ENCODE measurements at places on chromosomes 5 and 9.

DNA sequence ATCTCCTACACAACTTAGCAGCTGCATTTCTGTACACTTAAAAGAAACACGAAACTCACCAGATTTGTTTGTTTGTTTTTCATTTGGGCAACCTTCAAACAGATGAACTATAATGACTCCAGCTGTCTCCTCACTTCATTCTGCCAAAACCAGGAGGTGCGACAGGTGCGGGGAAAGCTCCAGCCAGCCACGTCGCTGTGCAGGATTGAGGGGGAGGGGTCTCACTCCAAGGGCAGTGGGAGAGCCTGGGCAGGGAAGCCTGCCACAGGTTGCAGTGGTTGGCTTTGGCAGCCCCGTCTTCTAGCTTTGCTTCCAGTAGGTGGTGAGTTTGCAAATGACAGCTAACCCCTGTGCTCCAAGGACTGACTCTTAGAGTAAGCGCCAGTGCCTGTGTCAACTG lies 215.8 kb downstream of the CEMIP2 start:
- DNase-seq, result no peak

- peak; percentile 65 for DNase-seq
These were observed 16.6 kb upstream of the MEGF9 start for GRCh38 chr9:120730654-120731514.

- no peak for DNase-seq
These were observed 11.9 kb upstream of the NR4A3 start for GRCh38 chr9:99809586-99810319.

DNA sequence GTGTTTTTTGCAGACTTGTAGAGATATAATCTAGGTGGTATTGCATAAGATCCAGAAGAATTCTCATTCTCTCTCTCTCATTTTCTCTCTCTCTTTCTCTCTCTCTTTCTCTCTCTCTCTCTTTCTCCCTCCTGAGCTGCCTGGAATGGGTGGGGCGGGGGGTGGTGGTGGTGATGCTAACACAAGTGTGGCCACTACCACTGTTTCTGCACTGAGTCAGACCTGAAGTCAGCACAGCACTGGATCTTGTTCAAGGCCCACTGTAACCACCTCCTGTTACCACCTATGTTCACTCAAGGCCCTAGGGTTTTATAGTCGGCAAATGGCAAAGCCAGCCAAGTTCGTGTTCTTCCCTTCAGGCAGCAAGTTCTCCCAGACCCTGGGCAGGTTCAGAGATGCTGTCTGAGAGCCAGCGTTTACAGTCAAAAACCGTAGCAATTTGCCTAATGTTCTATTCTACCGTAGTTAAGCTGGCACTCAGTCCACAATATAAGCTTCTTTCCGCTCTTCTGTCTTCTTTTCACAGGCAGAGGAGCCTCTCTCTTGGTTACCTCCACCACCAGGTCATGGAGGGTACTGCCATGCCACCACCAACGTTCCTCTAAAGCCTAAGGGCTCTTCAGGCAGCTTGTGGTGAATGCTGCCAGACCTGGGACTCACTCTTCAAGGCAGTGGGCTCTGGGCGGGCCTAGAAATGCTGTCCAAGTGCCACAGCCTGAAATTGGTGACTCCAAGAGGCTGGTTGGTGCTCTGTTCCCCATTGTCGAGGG lies 235.7 kb upstream of the PRR16 start:
- DNase-seq, result no peak

DNA sequence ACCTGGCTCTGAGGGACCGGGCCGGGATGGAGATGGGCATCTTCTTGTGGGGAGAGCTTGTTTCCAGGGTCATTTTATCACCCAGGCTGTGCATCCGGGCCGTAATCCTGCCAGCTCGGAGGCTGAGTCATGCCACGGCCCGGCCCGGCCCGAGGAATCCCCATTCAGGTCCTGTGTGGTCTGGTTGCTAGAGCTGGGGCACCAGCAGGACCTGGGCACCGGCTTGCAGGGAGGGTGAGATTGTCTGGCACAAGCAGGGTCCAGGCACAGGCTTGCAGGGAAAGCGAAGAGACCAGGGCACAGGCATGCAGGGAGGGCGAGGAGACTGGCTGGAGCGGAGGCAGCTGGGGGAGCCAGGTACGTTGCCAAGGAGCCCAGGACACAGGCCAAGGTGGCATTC lies 106.8 kb downstream of the RXRA start:
- no peak for DNase-seq

DNA sequence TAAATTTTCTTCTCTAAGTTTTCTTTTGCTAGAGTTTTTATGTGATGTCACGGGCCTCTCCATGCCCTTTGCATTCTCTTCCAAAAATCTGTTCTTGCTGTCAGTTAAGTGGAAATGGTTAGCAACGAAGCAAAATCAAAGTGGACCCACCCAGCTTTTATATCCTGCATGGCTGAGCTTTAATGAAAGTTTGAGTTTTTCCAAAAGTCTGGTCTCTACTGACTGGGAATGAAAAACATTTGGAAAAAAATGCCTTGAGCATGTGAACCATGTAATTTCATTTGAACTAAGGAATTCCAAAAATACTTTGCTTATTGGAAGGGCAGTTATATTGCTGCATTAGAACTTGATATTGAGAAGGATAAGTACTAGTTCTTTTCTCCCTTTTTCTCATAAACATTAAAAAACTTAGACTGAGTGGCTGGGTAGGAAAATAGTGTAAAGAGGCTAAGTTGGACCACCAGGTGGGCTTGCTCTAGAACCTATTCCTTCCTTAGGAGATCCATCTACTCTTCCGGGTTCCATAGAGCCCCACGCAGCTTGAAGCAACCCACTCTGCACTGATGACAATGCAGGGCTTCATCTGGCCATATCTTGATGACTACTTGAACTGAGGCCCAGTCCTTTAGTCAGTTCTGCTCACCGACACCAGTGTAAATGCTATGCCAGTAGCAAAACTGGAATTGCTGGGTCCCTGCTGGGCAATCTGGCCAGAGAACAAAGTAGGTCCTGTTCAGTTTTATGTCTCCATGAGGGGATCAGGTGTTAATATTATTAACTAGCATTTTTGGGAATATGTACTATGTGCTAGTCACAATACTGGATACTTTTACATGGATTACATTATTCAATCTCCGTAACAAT lies 17.4 kb upstream of the RIC1 start:
- DNase-seq, result no peak

DNA sequence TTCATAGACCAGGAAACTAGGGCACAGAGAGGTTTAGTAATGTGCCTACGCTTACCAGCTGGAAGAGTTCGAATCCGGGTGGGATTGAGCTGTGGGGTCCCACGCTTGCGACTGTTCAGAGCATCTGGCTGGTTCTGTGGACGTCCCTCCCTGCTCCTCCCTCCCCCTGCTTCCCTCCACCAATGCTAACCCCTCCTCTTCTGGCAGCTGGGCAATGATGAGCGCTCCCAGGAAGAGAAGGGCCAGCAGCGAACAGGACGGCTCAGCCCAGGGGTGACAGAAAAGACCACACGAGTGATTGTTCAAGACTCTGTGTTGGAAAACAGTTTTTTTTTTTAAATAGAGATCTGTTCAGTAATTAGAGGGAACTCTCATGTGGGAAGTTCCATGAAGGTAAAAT lies 6.9 kb downstream of the FAM163B start:
- no peak for DNase-seq

- no peak for DNase-seq
These were observed 20.7 kb upstream of the MGAT1 start for GRCh38 chr5:180823346-180823745.

GRCh38 chr5:138263581-138263980 lies 10.8 kb downstream of the GFRA3 start:
- DNase-seq, result no peak

GRCh38 chr5:169942181-169942580 lies 38.1 kb downstream of the INSYN2B start:
- DNase-seq, result no peak

DNA sequence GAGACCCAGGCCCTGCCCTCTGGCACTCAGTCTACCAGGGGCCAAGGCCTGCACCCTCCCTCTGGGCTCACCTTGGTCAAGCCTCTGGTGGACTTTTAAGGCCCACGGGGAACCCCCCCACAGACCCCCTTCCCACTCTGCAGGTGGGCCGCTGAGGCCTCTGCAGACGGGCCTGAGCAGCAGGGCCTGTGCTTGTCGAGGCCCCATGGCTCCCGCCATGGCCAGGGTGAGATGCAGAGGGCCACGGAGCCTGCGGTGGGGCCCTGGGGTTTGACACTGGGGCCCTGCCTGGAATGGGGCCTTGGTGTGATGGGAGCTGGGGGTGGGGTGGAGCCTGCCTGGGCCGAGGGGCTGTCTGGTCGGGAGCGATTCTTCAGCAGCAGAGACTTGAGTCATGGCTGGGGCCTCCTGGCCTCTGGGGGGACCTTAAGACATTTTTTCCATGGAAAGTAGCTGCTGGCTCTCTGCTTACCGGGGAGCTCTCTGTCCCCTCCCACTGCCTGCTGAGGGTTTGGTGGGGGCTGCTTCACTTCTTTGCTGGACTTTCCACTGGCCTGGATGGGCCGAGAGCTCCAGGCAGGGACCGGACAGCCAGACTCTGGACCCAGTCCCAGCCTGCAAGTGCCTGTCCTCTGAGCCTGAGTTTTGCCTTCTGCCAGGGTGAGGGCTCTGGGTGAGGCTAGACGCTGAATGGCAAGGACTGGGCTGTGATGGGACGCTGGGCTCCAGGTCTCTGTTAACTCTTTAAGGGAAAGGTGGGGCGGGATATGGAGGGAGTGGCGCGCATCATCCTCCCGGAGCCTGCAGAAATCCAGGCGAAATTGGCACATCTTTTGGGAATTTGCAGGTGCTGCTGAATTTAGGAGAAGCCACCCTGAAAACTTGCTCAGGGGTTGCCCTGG lies 132.2 kb downstream of the RXRA start:
- DNase-seq, result no peak

DNA sequence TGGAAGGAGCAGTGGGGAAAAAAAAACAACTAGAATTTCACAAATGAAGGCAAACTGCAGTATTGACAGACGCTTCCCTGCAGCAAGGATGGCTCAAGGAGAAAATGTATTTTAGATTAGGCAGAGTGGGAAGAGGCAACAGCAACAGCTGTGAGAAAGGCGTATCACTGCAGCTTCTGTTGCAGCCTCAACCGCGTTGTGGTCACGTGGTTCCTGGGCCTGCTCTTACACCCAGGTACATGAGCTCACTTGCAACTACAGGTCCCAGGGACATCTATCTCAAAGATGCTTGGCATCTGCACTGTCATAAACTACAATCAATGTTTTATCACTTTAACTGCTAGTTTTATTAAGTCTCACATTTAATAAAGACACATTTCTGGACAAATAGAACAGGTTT lies 36.0 kb upstream of the GOLM1 start:
- DNase-seq, result no peak

DNA sequence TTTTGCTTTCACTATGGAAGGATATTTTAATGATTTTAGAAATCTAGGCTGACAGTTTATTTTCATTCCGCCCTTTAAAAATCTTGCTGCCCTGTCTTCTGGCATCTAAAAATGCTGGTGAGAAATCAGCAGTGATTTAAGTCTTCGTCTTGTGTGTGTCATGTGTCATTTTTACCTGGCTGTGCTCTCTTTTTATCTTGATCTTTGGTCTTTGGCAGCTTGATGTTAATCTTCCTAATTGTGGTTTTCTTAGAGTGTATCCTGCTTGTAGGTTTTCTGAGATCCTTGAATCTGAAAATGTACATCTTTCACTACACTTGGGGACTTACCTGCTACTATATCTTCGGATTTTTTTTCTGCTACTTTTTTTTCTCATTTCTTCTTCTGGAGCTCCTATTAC lies 11.9 kb upstream of the LPCAT1 start:
- no peak for DNase-seq

- DNase-seq, result peak; percentile 84
These were observed 35.0 kb downstream of the IPPK start for GRCh38 chr9:92634712-92635605.

- no peak for DNase-seq
These were observed 13.4 kb upstream of the WNK2 start for GRCh38 chr9:93170571-93170970.

- no peak for DNase-seq
These were observed 27.8 kb downstream of the ROPN1L start for GRCh38 chr5:10469253-10470050.

GRCh38 chr5:120252839-120253238 lies 211.3 kb upstream of the PRR16 start:
- no peak for DNase-seq

GRCh38 chr5:156893517-156893916 lies 43.4 kb downstream of the PPP1R2B start:
- DNase-seq, result no peak

DNA sequence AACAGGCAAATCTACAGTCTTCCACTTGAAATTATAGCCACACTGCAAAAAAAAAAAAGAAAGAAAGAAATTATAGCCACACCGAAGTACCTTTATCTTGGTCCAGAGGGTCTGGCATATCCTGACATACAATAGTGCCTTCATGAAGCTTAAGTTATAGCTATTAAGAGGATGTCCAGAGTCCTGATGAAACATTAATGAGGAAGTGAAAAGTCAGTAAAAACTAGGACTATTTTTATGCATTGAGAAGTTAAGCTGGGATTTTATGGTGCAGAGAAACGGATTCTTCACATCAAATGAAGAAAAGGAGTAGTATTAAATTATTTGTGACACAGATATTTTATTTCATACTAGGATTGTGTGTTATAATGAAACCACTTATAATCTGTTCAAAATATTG lies 123.9 kb downstream of the SV2C start:
- no peak for DNase-seq
